NCI-H510A (cell line): ENCODE measurements at places on chromosomes 16 and 17.
A peak's percentile ranks its signal among the peaks of the same experiment; 100 is the strongest.

- DNase-seq, result no peak
Observed at GRCh38 chr16:50812046-50812445, 70.2 kb downstream of the CYLD start.

GRCh38 chr16:55571-56136 lies 2.0 kb downstream of the SNRNP25 start:
- no peak for DNase-seq

- DNase-seq, result no peak
Observed at GRCh38 chr17:45888392-45888791, 6.0 kb upstream of the MAPT start.

- no peak for DNase-seq
Observed at GRCh38 chr17:72254808-72255449, 134.1 kb downstream of the SOX9 start.

- DNase-seq, result peak; percentile 14
Observed at GRCh38 chr17:66444031-66444430, 141.6 kb downstream of the PRKCA start.

GRCh38 chr17:28612531-28612930 lies 1.5 kb downstream of the RSKR start:
- DNase-seq, result no peak

DNA sequence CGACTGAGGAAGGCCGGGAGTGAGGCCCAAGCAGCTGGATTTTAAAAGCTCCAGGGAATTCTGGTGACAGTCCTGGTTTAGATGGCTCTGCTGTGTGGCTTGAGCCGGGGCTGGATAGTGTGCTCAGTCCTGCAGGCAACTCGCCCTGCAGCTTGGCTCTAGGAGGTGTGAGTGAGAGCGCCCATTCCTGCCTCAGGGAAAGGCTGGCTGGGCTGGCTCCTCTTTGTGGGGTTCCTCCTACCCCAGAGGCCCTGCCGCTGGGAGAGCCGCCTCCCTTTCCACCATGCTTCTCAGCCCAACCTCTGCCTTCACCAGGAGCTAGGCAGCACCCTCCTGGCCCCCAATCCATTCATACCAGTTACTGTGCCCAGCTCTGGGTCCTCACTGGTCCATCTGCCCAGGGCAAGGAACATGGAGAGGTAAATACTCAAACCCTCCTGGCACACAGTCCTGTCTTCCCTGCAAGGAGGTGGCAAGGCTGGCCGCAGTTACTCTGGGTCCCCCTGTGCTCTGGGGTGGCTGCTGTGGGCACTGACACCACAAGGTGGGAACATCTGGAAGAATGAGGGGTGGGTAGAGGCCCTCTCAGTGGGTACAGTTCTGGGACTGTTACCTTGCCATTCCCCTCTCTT lies 47.1 kb downstream of the VAC14 start:
- DNase-seq, result no peak

DNA sequence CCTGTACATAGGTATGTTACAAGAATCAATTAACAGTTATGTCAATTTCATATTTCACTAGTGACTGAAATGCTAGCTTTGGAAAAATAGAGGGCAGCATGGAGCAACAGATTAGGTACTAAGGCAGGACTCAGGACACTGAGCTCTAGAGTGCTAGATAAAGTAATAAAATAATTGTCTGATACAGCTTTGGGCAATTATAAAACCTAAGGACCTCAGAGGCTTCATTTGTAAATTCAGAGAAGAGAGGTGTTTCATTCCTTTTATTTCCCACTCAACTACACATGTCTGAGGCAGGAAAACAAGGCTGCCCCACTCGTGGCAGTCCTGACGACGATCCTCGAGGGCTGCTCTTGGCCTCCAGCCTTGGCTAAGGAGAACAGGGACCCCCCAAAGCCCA lies 81.5 kb downstream of the CA4 start:
- no peak for DNase-seq

GRCh38 chr17:77882481-77883212 lies 75.9 kb upstream of the TNRC6C start:
- no peak for DNase-seq

- no peak for DNase-seq
Observed at GRCh38 chr17:27477050-27477888, 21.0 kb downstream of the KSR1 start.

DNA sequence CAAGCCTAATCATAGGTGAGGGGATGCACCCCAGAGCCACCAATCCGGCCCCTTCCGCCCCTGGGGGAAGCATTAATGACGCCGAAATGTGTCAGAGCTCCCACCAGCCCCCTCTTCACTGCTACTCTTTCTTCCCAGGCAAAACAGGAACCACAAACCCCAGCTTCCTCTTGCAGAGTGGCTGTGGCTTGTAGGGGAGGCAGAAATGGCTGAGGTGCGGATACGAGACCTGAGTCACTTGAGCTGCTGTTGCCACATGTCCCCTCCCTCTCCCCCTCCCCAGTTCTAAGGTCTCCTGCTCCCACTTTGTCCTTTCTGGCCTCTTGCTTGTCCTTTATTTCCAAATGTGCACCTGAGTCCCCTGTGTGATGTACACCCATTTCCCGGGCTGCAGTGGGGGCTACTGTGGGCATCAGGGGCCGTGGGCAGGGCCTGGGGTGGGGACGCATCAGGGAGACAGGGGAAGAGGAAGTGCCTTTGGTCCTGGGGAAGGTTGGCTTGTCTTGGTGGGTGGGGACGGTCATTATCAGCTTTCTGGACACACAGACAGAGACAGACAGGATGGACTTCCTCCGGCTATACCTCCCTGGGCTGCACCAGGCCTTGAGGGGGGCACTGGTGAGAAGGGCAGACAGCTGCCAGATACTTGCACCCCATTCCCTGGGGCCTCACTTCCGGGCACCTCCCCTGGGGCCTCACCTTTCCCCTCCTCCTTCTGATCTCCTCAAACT lies at the start of gene APOBR:
Gene APOBR (plus strand): TSS at position 523 of the 731 bp plus-strand sequence. CDS start 39 bp downstream, at position 562.
- no peak for DNase-seq

DNA sequence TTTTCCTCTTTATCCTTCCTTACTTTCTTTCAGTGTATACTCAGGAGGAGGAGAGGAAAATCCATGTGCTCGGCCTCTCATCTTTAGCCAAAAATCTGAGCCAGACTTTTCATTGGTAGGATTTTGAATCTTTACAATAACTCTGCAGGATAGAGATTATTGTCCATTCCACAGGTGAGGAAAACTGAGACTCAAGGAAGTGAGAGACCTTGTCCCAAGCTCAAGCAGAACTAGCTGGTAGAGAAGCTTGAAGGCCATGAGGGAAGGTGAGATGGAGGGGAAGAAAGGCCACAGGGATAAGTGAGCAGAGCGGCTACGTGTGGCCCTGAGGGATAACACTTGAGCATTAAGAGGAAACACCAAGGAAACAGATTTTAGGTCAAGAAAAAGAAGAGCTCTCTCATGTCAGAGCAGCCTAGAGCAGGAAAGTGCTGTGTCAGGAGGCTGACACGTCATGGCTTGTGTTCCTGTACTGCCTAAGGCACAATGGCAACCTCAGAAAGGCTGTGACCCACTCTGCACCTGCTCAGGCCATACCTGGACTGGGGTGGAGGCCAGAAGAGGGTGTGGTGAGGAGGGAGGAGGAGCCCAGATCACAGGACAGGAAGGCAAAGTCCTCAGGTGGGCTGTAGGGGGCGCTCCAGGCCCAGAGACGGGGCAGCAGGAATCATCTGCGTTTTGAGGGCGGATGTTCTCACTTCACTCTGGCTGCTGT lies 11.9 kb downstream of the MT4 start:
- no peak for DNase-seq

DNA sequence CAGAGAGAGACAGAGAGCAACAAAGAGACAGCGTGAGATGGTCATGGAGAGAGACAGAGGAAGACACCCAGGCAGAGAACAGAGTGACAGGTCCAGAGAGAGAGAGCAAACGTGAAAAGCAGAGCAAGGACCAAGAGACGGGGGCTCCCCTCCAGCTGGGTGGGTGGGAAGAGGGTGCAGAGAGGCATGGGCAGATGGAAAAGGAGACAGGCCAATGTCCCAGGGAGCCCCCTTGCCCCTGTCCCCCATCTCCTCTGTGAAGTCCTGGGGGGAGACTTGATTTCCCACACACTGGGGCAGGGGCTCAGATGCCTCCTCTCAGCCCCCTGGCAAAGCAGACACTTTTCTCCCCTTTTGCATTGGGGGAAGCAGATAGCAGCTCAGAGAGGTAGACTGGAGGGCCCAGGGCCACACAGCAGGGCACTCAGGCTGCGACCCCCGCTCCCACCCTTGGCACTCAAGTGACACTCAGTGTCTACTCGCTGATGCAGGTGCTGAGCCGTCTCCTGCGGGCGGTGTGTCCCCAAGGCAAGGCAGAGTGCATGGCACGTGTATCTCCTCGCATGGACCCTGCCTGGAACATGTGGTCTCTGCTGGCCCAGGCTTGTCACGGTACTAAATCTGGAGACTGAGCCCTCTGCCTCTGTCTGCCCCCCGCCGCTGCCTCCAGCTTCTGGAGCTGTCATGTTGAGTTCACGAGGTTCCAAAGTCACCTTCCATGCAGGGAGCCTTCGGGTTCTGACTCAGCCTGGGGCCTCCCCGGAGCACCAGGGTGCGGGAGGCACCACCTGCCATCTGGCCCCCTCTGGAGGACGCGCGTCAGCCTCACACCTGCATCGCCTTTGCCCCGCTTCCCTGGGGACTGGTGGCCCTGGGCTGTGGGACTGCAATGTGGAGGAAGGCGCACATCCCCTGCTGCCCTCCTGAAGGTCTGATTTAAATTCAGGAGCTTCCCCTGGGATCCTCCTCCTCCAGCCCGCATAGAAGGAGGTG lies 215.9 kb upstream of the GSE1 start:
- DNase-seq, result peak; percentile 56

- no peak for DNase-seq
Observed at GRCh38 chr16:25951999-25952398, 260.2 kb downstream of the HS3ST4 start.

DNA sequence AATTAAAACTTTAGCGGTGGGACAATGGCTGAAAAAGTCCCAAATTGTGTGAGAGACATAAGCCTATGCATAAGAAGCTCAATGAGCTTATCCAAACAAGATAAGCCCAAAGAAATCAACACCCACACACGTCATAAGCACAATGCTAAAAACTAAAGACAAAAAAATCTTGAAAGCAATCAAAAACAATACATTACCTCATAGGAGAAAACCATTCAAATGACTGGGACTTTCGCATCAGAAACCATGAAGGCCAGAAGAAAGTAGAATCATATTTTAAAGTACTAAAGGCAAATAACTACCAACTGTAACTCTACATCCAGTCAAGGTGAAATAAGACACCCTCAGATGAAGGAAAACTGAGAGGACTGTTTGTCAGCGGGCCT lies 50.2 kb downstream of the ZCCHC14 start:
- DNase-seq, result no peak

- no peak for DNase-seq
Observed at GRCh38 chr16:88649195-88649923, 1.5 kb downstream of the CYBA start.
